Astrocyte of the spinal cord (primary cell): ENCODE measurements at places on chromosomes 6 and 20.

DNA sequence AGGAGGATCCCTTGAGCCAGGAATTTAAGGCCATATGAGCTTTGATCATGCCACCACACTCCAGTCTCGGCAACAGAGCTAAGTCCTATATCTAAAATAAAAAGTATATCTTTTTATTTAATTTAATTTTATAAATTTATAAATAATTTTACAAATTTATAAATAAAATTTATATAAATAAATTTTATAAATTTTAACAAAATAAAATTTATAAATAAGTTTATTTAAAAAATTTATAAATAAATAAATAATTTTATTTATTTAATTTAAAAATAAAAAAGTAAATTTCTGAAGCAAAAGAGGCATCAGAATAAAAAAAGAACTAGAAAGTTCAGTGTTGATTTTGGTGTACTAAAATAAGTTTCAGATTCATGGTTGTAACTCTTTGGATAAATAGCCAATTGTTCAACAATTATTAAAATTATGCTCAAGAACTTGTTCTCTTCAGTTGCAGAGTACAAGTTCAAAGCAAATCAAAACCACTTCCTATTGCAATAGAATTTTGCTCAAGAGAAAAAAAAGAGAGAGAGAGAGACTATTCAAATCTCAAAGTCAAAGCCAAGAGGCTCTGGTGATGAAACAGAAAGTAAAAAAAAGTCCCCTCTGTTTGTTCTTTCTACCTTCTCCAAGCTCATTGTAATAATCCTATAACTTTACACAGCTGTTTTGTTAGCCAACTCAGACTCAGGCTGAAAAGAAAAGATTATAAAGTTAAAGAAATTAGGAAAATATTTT lies 547.5 kb upstream of the ADGRB3 start:
- peak; percentile 57 for DNase-seq

GRCh38 chr6:52620055-52620905 lies 43.4 kb upstream of the TRAM2 start:
- DNase-seq: no peak

DNA sequence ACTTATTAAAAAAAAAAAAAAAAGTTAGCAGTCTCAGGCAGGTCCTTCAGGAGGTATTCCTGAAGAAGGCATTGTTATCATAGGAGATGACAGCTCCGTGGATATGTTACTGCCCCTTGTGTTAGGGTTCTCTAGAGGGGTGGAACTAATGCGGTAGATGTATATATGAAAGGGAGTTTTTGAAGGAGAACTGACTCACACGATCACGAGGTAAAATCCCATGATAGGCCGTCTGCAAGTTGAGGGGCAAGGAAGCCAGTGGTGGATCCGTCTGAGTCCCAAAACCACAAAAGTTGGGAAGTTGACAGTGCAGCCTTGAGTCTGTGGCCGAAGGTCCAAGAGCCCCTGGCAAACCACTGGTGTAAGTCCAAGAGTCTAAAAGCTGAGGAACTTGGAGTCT lies 103.4 kb downstream of the TULP4 start:
- no peak for DNase-seq

DNA sequence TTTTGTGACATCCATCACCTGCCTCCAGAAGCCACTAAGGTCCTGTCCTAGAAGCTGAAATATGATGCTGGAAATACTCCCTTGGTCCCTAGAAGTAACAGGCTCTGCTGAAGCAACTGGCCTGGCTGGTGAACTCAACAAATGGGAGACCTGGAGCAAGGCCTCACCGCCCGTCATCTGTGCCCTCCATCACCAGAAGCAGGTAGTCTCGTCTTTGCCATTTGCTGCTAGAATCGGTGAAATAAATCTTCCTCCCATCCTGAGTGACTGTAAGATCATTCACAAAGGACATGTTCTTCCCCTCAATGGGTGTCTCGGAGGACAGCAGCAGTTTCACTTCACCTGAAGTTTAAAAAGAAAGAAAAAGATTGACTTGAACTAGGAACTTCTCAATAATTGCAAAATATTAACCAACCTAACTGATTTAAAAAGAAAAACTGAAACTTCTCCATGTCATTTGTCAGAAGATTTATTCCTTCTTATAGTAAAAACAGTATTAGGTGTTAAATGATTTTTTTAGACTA lies 21.0 kb downstream of the CST7 start:
- DNase-seq: no peak

DNA sequence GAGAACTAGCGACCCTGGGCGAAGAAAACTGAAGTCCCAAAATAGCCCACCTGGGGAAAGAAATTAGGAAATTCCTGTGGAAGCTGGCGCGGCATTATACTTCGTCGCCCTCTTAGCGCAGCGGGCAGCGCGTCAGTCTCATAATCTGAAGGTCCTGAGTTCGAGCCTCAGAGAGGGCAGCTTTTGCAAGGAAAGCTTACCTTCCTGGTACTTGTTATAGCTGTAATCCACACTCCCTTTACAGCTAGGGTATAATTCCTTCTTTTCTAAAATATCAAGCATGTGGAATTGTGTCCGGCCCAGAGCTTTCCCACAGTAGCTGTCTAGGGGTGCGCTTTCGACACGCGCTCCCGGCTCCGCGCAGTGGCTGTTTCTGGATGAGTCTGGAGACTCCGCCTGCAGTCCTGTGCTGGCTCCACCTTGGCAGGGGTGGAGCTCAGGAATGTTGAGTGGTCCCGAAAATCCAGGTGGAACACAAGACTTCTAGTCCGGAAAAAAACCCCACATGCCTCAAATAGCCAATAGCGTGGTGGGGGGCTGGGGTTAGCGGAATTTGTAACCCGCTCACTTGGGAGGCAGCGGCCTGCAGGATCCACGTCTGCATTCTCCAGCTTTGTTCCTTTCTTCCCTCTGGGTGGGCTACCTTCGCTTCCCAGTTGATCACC lies 83.7 kb upstream of the ZNF322 start:
- peak; percentile 40 for DNase-seq

DNA sequence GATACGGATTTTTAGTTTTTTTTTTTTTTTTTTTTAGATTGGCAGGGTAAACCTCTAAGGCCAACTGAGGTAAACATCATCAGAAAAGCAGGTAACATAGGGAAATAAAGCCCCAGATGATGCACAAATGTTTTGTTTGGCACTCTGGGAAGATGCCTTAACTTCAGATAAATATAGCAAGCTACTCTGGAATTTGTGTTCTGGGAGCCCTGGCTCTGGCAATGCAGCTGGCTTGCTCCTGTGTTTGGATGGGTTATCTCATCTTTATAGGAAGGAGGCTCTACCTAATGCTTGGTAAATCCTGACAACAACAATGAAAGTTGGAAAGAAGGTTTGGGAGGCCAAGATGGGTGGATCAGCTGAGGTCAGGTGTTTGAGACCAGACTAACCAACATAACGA lies 77.4 kb downstream of the GFOD1 start:
- DNase-seq: no peak

GRCh38 chr6:13528232-13528631 lies 40.8 kb upstream of the GFOD1 start:
- no peak for DNase-seq

GRCh38 chr20:56566621-56567020 lies 33.6 kb downstream of the FAM209B start:
- no peak for DNase-seq

- DNase-seq: no peak
Measured at GRCh38 chr6:95127261-95127660, 450.1 kb upstream of the MANEA start.

DNA sequence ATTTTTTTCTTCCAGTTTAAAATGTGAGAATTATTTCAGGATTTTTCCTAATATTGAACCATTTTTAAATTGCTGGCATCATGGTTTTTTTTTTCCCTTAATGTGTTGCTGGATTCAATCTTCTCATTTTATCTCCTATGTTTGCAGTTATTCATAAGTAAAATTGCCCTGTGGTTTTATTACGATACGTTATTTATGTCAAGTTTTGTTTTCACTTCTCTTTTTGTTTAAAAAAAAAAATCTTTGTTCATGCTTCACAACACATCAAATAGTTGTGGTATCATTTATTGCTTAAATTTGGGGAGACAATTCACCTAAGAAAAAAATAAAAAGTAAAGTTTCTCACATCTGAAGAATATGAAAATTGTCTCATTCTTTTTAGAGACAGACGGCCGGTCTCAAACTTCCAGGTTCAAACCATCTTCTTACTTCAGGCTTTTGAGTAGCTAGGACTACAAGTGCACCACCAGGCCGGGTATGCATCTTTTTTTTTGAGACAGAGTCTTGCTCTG lies 239.3 kb upstream of the ID4 start:
- no peak for DNase-seq

- DNase-seq: no peak
Measured at GRCh38 chr6:51339728-51340127, 521.1 kb downstream of the TFAP2B start.

GRCh38 chr6:137921823-137922222 lies 54.8 kb downstream of the TNFAIP3 start:
- no peak for DNase-seq

- DNase-seq: no peak
Measured at GRCh38 chr6:144653885-144654505, 368.9 kb downstream of the UTRN start.

DNA sequence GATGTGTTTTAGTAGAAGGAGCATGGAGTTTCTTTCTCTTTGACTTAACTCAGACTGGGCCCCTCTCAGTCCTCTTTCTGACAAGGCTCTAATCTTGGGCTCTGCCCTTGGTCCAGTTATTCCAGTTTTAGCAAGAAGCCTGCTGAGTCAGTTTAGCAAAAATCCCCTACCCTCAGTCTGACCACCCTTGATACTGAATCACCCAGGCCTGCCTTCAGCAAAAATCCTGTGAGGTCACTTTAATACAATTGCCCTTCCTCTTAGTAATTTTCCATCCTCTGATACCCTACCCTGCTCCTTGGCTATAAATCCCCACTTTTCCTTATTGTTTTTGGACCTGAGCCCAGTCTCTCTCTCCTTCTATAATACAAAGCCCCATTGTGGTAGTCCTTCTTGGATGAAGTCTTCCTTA lies 326.7 kb upstream of the NOX3 start:
- peak; percentile 96 for DNase-seq

- DNase-seq: no peak
Measured at GRCh38 chr6:124285146-124285545, 481.5 kb downstream of the NKAIN2 start.

GRCh38 chr6:43628393-43629103 lies 516 bp downstream of the GTPBP2 start:
- DNase-seq: peak; percentile 46

GRCh38 chr6:7672066-7673062 lies 53.5 kb upstream of the BMP6 start:
- DNase-seq: no peak

DNA sequence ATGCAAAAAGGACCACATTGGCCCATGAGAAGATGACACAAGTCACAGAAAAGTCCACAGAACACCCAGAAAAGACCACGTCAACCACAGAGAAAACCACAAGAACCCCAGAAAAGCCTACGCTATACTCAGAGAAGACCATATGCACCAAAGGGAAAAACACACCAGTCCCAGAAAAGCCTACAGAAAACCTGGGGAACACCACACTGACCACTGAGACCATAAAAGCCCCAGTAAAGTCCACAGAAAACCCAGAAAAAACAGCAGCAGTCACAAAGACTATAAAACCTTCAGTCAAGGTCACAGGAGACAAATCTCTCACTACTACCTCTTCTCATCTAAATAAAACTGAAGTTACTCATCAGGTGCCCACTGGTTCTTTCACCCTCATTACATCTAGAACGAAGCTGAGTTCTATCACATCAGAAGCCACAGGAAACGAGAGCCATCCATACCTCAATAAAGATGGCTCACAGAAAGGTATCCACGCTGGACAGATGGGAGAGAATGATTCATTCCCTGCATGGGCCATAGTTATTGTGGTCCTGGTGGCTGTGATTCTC lies 11.2 kb downstream of the MUCL3 start:
- no peak for DNase-seq

- DNase-seq: no peak
Measured at GRCh38 chr20:3707508-3707899, 4.9 kb downstream of the SIGLEC1 start.

DNA sequence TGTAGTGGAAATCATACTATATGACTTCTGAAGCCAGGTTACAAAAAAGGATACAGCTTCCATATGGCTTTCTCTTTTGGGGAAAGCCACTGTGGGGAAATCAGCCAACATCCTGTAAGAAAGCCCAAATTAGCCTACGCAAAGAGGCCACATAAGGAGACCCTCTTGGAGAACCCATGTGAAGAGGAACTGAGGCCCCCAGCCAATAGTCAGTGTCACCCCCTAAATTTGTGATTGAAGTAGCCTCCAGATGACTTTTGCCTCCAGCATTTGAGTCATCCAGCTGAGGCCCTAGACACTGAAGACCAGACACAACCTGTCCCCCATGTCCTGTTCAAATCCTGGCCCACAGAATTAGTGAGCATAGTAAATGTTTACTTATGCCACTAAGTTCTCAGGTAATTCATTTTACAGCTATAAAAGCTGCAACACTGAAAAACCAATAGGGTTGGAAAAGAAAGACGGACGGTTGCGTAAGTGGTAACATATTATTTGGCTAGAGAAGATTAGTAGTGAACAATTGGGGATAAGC lies 60.4 kb downstream of the HMGCLL1 start:
- DNase-seq: no peak

DNA sequence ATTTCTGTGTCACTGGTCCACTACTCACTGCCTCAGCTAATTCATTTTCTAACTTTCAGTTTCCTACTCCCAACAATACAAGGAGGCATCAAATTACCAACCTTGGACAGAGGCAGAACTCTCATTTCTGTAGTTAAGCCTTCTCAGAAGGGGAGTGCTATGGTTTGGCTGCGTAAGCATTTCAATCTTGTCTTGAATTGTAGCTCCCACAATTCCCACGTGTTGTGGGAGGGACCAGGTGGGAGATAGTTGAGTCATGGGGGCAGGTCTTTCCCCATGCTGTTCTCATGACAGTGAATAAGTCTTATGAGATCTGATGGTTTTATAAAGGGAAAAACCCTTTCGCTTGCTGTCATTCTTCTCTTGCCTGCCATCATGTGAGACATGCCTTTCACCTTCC lies 22.9 kb downstream of the HLA-DRA start:
- no peak for DNase-seq

DNA sequence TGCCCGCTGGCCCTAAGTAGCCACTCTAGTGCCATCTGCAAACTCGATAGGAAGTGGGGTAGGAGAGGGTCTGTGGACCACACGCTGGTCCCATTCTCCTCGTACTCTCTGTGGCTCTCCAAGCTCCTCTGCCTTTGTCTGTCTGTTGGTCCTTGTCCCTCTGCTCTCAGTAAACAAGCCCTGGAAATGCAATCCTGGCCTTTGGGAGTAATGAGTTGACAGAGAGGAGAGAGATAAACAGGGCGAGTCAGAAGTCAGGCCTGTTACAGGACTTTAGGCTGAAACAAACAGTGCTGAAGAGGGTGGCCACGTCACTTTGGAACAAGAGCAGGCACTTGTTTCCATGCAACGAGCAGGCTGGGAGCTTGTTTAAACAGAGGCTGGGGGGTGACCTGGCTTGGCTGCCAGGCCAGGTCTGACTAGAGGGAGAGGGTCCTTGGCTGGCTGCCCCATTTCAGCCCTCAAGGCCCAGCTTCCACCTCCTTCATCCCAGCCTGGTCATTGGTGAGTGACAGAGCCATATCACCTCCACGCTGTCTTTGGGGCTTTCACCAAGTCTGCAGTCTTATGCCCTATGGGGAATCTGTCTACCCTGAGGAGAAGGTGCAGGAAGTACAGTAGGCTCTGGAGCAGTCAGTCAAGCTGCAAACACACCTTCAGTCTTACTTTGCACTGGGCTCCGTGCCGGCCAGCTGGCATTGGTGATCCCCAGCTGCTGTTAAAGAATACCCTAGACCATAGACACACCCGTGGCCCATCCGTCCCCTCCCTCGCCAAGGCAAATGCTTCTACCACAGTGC lies 22.6 kb downstream of the FOXP4 start:
- peak; percentile 13 for DNase-seq

GRCh38 chr20:41268917-41269652 lies 48.4 kb downstream of the ZHX3 start:
- DNase-seq: no peak
